ENCODE measurements at places on chromosomes 12 and 14.

- DNase-seq, result no peak
These were observed 53.6 kb downstream of the LGMN start for GRCh38 chr14:92694807-92695206.

DNA sequence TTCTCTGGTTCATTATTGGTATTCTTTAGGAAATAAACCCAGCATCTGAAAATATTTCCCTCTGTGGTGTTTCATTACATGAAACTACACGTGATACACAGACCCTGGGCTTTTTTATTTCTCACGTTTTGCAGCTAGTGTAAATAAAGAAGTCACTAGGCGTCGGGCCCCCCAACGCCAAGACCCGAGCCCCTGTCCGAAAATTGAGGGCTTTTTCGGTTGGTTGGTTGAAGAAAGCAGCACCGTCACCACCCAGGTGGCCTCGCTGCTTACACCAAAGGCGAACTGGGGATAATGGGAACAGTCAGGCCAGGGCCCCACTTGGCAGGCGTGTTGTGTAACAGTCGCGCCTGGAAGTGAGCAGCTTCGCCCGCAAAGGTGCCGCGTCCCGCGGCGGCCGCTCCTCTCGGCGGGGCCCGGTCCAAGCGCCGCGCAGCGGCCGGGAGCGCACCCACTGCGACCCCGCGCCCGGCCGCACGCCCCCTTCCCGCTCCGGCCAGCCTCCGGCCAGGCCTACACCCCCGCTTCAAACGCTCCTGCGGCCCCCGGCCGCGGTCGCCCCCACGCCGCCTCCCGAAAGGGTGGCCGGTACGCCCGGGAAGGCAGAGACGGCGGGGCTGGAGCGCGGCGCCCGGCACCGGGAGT, 1.2 kb downstream of the DUSP16 start:
- DNase-seq, result peak; percentile 56

- no peak for DNase-seq
These were observed 215.8 kb downstream of the PHLDA1 start for GRCh38 chr12:75815756-75816155.

DNA sequence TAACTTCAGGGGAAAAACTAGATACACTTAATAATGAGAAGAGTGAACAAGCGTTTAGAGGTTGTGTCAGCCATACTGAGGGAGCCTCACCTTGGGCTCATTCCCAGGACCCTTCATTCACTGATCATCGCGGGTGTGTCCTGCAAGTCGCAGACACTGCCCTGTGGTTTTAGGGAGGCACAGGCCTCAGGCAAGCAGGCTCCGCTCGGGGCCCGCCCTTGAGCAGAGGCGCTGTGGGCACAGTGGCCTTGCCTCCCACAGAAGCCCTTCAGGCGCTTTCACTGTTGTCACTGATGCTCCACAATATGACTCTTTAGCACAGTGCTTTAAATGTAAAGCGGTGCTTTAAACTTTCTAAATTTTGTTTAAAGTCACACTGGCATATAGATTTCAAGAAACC, 67.4 kb downstream of the DDX51 start:
- DNase-seq, result no peak

GRCh38 chr14:100406505-100407131, 83.5 kb downstream of the SLC25A47 start:
- DNase-seq, result no peak

GRCh38 chr12:109717390-109718357, 4.0 kb downstream of the FAM222A start:
- no peak for DNase-seq

DNA sequence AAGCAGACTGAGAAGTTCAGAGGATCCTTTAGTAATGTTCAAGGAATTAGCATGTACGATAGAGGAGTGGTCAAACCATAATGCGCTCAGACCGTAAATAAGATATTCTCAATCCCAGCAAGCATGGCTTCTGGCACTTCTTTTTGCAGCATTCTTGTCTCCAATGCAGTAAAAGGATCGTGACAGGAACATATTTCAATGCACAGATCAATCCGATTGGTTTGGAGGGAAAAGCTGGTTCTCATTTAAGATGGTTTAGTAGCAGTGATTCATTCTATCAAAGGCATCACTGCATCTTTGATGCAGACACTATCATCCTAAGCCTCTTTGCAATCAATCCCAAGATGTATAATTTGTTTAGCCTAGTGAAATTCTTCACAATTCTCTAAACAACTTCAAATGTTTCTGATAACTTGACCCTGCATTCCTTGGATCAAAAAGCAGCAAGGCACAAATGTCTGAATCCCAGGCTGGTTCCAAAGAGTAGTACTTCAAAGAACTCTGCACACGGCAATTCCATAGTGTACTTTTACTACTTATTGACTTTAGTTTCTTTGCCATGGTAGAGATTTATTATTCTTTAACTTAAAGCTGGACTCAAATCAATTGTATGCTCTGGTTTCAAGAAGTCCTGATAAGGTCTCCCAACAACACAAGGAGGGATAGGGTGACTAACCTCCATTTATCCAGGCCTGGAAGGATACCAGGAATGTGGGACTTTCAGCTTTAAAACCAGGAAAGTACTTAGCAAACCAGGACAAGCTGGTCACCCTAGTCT, 96.8 kb upstream of the MDM1 start:
- DNase-seq, result no peak

- DNase-seq, result no peak
These were observed 2.5 kb downstream of the ARHGAP9 start for GRCh38 chr12:57476993-57477709.

- no peak for DNase-seq
These were observed 1.2 kb upstream of the TNFAIP2 start for GRCh38 chr14:103121846-103122584.

DNA sequence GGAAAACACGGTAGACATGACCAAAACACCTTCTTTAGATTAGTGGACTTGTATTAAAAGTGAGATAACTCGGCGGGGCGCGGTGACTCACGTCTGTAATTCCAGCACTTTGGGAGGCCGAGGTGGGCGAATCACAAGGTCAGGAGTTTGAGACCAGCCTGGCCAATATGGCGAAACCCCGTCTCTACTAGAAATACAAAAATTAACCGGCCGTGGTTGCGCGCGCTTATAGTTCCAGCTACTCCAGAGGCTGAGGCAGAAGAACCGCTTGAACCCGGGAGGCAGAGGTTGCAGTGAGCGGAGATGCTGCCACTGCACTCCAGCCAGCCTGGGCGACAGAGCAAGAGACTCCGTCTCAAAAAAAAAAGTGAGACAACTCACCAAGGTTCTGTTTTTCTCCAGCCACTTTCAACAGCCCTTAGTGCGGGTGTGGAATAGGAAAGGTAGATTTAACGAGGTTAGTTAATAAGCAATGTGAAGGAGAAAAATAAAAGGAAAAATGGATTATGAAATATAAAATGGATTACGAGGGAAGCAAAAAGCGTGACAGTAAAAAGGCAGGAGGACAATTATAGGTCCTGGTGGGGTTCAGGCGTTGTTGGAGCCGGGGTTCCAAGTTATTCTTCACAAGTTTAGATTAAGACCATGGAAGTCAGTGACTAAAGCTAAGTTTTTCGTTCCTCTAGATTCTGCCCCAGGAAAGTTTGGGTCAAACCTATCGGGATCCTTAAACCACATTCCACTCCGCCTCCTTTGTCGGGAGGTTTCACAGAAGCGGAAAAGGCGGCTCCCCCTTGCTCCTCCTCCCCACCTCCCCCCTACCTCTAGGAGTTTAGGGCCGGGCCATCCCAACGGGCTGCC, 534 bp downstream of the PPP2R3C start:
- DNase-seq, result no peak
